ENCODE measurements at places on chromosomes 16 and 17.

GRCh38 chr17:51761105-51761504, 397.4 kb downstream of the CA10 start:
- no peak for DNase-seq

GRCh38 chr16:74607310-74607961, 522 bp upstream of the GLG1 start:
- no peak for DNase-seq

GRCh38 chr16:78620291-78620690, 520.8 kb downstream of the WWOX start:
- DNase-seq = no peak

- no peak for DNase-seq
Measured at GRCh38 chr17:50785946-50786570, 18.7 kb upstream of the ANKRD40CL start.

- DNase-seq = no peak
Measured at GRCh38 chr17:51853857-51854256, 304.7 kb downstream of the CA10 start.

- no peak for DNase-seq
Measured at GRCh38 chr16:67726106-67727034, 7.3 kb upstream of the GFOD2 start.

DNA sequence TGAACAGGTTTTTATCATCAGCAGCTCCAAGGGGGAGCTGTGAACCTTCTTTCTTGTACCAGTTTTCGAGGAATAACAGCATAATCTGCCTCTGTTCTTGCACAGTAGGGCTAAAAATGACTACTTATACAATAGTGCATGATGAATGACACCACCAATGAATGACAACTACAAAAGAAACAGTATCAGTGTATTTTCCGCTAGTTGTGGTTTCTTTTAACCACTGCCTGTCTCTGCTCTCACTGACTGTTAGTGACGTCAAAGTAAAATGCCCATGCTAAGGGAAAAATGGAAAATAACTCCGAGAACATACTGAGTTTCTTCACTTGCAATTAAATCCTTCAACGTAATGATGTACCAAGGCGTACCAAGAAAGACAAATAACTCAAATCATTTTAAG, 294.9 kb downstream of the MAP2K6 start:
- no peak for DNase-seq

DNA sequence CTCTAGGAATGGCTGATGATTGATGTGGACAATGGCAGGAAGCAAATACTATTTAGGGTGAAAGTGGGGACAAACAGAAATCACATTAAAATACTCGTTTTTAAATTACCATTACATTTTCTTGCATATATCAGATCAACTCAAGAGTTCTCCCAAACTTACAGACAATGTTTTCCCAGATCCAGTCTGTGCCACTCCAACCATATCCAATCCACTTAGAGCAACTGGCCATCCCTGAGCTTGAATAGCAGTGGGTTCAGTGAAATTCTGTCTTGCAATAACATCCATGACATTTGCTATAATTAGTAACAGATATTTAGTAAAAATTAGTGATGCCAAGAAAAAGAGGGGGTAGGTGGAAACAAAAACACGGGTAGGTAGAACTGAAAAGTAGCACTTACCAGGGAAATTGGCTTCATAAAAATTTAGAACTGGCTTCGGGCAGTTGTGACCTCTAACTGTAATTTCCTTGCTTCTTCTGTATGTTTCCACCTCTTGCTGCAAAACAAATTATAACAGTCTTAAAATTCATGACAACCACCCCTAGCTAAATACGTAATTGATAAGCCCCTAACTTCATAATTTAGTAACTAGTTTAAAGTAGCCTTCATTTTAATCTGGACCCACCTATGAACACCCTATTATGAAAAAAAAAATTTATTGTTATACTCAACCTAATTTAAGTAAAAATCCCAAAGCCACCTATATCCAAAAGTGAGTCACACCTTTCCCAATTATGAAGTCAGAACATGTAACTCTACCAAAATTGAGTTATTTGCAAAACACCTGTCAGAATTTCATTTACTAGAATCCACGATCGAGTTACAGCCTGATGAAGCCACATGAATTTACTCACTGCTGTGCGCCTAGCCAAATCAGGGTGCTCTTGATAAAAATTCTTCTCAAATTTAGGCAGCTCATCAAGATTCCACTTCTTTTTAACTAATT, 2.0 kb downstream of the DDX5 start:
- no peak for DNase-seq

DNA sequence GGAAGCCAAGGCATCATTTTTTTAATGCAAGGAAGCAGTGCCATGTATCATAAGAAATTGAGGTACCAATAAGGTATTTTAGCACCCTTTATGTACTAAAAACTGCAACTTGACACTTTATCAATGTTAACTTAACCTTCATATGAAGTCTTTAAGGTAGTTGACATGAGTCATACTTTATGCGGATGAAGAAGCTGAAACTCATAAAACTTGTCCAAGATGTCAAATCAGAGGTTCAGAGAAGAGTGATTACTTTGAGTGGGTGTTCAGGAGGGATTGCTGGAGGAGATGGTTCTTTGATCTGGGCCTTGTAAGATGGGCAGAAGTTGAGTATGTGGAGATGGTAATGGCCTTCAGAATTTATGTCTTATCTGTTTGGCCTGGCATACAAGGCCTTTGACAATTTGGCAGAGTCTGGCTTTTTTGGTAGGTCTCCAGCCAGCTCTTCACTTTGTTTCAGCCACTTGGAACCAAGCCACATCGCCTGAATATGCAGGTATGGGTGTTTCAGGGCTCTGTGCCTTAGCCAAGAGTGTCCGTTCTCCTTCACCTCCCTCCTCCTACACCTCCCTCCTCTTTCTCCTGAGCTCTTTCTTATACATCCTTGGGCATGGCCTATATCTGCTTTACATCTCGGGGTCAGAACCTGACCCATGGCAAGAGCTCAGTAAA, 23.7 kb downstream of the YPEL2 start:
- no peak for DNase-seq

DNA sequence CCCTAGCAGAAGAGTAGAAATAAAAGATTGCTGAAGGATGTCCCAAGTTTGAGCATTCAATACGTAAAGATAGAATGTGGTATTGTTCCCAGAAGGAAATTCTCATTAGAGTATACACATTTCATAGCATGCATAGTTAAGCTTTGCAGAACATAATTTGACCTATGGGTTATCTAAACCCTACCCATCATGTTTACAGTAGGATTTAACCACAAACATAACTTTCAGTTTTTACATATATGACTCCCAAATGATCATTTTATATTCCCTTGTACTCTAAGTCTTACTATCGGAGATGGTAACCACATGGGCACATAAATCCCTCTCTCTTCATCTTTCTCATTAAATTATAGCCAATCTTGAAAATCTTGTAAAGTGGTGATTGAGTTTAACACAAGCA, 50.9 kb downstream of the SYNRG start:
- DNase-seq = no peak

- DNase-seq = no peak
Measured at GRCh38 chr17:838486-838885, 56.3 kb downstream of the MRM3 start.

All from endodermal cell (in vitro differentiated cells).